ENCODE measurements at places on chromosomes 1 and 21. TPM values are rescaled to one million over a fixed set of nuclear protein-coding genes. Genes with fewer than 3 reads are reported as not detected.
A peak's percentile ranks its signal among the peaks of the same experiment; 100 is the strongest.

DNA sequence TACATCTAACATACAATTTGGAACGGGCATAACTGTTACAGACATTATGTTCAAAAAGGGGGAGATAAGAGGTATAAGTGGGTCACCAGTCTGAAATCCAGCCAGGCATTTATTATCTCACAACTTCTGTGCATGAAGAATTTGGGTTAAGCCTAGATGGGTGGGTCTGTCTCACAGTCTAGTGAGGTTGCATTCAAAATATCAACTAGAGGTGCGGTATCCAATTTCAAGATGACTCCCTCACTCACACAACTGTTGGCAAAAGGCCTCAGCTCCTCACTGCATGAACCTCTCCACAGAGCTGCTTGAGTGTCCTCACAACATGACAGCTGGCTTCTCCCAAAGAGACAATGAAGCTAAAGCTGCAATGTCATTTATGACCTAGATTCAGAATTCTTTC, 4.7 kb downstream of the AUNIP start:
- H3K36me3 ChIP-seq, result no peaks in the 10 kb centered on the region
- peaks cover 14% of the 10 kb centered on the region for H3K4me1 ChIP-seq
- no peak overlapping the region for H3K4me3 ChIP-seq
- no peak overlapping the region for H3K27ac ChIP-seq
- DNase-seq, result no peak

- H3K36me3 ChIP-seq, result no peaks in the 10 kb centered on the region
- no peaks in the 10 kb centered on the region for H3K4me1 ChIP-seq
- no peak overlapping the region for H3K27ac ChIP-seq
- H3K27me3 ChIP-seq, result no peaks in the 10 kb centered on the region
These were observed 68.5 kb upstream of the IGSF21 start for GRCh38 chr1:18039102-18039501.

DNA sequence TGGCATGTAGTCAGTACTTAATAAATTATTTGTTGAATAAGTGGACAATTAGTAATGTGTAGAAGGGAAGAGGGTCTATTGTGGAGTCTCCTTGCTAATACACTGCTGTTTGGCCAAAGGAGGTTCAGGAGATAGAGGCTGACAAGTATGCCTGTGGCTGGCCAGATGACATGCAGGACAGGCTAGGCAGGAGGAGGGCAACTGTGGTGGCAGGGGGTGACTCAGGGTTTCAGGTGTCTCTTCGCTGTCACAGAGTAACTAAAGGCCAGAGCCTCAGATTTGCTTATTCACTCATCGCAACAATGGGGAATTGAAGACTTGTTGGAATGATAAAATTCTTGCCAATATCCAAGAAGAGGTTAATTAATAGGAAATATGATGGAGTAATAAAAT, 33.1 kb downstream of the THRAP3 start:
- no peak for DNase-seq
- no peaks in the 10 kb centered on the region for H3K27me3 ChIP-seq
- H3K36me3 ChIP-seq, result peaks cover 48% of the 10 kb centered on the region
- H3K4me1 ChIP-seq, result peaks cover 24% of the 10 kb centered on the region
- peak overlapping the region; percentile 43 for H3K27ac ChIP-seq

DNA sequence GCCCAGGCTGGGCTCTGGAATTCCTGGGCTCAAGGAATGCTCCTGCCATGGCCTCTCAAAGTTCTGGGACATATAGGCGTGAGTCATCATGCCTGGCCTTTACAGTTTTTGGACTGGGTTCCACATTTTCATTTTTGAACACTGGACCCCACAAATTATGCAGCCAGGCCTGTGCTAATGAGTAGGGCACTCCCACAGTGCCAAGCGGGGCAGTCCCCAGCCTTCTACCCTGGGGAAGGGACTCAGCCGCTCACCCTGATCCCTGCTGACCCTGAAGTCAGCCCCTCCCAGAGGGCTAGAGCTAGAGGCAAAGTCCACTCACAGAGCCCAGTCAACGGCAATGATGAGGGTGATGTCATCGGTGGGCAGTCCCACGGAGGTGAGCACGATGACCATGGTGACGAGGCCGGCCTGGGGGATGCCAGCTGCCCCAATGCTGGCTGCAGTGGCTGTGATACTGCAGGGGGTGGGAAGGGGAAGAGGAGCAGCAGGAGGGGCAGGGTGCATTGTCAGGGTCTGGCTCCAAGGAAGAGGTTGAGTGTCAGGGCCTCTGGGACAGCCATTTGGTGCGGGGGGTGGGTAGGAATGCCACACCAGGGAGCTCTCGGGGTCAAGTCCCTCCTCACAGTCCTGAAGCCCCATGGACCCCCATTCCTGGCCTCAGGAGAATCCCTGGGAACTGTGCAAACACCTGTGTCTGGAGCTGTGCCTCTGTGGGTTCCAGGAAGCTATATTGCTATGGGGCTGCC, 27.6 kb downstream of the PODN start:
- H3K4me1 ChIP-seq, result no peaks in the 10 kb centered on the region
- H3K36me3 ChIP-seq, result no peaks in the 10 kb centered on the region
- DNase-seq, result no peak
- no peaks in the 10 kb centered on the region for H3K27me3 ChIP-seq
- H3K4me3 ChIP-seq, result no peak overlapping the region

GRCh38 chr1:117632269-117633067, 26.6 kb downstream of the TENT5C start:
- no peak overlapping the region for H3K4me3 ChIP-seq
- DNase-seq, result no peak
- H3K4me1 ChIP-seq, result peaks cover 41% of the 10 kb centered on the region
- peaks cover 34% of the 10 kb centered on the region for H3K27me3 ChIP-seq

GRCh38 chr1:14138687-14139086, 438.7 kb downstream of the PRDM2 start:
- no peak for DNase-seq
- no peaks in the 10 kb centered on the region for H3K4me1 ChIP-seq
- H3K36me3 ChIP-seq, result no peaks in the 10 kb centered on the region
- H3K27ac ChIP-seq, result no peak overlapping the region

DNA sequence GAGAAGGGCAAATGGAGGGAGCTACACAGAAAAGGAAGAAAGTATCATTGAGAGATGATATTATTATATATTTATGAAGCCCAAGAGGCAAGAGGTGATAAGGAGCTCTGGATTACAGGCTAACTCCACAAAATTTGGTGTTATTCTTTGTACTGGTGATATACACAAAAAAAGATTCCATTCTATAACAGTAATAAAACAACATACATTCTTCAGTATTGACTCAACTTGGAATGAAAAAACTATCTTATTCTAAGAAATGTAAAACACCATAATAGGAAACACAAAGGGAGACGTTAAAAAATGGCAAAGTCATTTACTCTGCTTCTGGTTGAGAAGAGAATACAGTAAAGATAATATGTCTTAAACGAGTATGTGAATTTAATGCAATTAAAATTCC, 99.4 kb downstream of the TEX35 start:
- DNase-seq, result no peak
- H3K4me1 ChIP-seq, result no peaks in the 10 kb centered on the region
- H3K4me3 ChIP-seq, result no peak overlapping the region

DNA sequence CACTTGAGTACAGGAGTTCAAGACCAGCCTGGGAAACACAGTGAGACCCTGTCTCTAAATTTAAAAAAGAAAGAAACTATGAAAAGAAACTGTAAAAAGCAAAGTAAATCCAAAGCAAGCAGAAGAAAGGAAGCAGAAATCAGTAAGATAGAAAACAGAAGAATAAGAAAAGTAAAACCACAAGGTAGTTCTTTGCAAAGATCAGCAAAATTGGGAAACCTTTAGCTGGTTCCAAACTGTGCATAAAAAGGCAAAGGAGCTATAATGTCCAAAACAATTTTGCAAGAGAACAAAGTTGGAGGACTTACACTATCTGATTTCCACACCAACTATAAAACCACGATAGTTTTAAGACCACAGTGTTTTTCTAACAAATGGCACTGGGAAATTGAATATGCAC, 218.8 kb downstream of the RPS6KC1 start:
- no peak for DNase-seq
- no peak overlapping the region for H3K27ac ChIP-seq
- no peaks in the 10 kb centered on the region for H3K27me3 ChIP-seq
- no peaks in the 10 kb centered on the region for H3K36me3 ChIP-seq

DNA sequence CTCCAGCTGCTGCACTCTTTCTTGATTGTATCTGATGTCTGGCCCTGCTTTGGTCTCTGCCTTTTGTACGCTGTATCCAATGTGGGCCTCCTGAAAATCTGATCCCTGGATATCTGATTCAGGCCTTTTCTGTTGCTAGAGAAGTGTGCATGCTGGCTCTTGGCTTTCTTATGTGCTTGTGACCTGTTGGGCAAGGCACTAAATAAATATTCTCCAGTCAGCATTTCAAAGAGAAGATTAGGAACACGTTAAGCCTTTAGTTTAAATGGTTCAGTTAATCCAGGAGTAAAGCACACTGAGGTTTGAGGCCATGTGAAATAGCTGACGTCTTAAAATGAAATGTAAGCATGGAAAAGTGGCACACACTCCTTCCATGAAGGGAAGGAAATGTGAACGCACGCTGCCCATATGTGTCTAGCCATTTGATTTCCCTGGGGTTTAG, 9.3 kb upstream of the F3 start:
- H3K4me3 ChIP-seq, result no peak overlapping the region
- no peaks in the 10 kb centered on the region for H3K4me1 ChIP-seq
- DNase-seq, result no peak
- no peaks in the 10 kb centered on the region for H3K36me3 ChIP-seq

DNA sequence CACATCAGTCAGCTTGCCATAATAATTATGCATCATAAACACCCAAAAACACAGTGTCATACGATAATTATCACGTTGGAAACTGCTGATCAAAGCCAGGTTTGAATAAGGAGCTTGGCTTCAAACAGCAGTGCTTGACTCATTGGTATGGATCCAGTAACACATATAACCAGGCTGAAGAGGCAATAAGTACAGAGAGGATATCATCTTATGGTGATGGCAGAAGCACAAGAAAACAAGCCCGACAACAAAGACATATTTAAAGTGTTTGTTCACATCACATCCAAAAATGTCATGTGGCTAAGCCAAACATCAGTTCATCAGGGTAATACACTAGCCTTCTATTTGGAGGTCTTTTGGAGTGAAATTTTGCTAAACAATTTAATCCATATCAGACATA, 389.7 kb downstream of the NCAM2 start:
- DNase-seq, result no peak
- no peaks in the 10 kb centered on the region for H3K36me3 ChIP-seq
- H3K4me1 ChIP-seq, result no peaks in the 10 kb centered on the region

DNA sequence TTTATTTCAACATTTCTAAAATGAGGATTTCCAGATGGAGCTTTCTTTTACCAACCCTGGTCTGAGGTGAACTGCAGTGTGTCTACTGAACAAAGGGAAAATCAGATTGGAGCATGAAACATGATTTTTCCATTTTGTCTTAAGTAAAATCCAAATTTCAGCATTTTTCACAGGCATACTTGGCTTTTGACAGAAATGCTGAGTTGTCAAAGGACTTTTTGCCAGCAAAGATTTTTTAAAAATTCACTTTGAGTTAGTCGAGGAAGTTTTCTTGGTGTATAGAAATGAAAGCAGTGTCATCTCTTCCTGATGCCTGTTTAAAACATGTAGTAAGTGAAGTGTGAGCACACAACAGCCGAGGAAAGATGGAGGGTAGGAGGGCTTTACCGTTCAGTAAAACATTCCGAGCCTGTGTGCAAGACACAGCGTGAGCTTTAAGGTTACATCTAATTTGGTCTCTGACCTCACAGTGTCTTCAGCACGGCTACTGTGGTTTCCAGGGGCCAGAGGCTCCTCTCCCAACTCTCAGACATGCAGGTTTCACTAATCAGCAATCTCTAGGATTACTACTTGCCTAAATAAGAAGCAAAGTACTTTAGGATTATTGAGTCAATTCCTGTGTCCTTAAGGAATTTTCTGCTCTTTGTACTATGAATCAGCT, 45.9 kb downstream of the SAMD13 start:
- no peak overlapping the region for H3K4me3 ChIP-seq
- H3K27me3 ChIP-seq, result no peaks in the 10 kb centered on the region
- H3K4me1 ChIP-seq, result no peaks in the 10 kb centered on the region
- DNase-seq, result no peak

DNA sequence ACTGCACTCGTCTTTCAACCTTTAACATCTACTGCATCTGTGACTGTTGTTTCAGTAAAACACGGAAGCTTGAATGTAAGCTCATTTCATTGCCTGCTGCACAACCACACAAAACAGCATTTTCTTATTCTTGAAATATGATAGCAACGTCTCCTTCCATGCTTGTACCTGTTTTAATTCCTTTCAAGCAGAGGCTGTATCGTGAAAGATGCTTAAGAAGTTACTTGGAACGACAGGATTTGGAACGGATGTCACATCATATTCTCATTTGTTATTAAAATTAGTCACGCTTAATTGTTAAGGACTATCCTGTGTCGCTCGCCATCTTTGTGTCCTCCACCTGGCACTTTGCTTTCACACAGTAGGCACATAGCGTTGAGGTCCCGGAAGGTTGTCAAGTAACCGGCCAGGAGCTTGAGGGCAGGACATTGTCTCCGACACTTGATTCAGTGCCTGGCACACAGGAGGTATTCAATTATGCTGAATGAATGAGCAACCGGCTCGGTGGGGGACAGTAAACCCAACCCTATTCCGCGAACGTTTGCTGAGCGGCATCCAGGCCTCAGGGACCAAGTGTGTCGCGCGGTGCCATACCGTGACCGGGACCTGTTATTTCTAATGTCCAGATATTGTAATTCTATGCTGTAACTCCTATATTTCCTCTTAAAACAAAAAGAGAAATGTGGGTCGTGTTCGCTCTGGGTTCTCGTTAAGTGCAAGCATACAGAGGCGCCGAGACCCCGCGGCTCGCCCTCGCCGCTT, 499 bp upstream of the SH3GLB1 start:
- peaks cover 34% of the 10 kb centered on the region for H3K4me1 ChIP-seq
- H3K4me3 ChIP-seq, result peak overlapping the region; percentile 98
- peaks cover 17% of the 10 kb centered on the region for H3K36me3 ChIP-seq

DNA sequence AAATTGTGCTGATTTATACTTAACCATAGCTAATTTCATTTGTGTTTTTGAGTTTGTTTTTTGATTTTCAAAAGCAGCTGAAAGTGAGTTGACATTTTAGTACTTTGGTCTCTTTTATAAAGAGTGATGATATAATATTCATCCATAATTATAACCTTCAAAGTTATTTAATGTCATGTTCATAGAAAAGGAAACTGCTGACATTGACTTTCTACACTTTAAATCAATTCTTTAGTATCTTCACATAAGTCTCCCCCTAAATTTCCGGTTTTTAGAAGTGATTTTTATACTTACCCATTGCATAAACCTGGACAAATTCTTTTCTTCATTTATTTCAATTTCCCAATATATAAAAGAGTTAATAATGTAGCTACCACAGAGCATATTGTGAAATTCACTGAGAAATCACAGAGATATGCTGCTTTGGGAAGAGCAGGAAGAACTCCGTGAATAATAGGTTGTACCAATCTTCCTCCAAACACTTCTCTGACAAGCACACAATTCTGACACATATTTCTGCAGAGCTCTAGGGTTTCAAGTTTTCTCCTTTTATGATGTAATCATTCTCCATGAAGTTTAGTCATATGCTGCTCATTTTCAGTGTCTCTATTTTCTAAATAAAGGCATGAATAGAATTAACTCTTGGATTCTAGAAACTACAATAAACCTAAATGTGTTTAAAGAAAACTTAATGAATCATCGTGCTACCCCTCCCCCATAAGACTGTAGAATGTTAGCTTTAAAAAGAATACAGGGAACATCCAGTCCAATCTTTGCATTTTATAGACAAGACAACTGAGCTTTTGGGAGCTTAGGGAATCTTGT, 25.6 kb upstream of the CDC42BPA start:
- no peak overlapping the region for H3K4me3 ChIP-seq
- no peak overlapping the region for H3K27ac ChIP-seq
- H3K36me3 ChIP-seq, result no peaks in the 10 kb centered on the region

Gene COL11A1
- total RNA-seq, result not detected

Gene RGS1
- 4.2 TPM for total RNA-seq

Gene CD1B
- total RNA-seq, result not detected

Gene COL9A2
- 18.7 TPM for total RNA-seq

Gene CD1C
- total RNA-seq, result not detected

Gene WDTC1
- total RNA-seq, result 22.4 TPM

Gene SLC16A4
- total RNA-seq, result 0.73 TPM

Gene FNBP1L
- total RNA-seq, result 0.32 TPM

Gene RNPC3
- total RNA-seq, result 15.9 TPM

Gene MCOLN3
- total RNA-seq, result 0.68 TPM
